ENCODE measurements at places on chromosomes 5 and 9. TPM values are rescaled to one million over a fixed set of nuclear protein-coding genes. Genes with fewer than 3 reads are reported as not detected.

The SLC6A3 gene
- 0.10 TPM for total RNA-seq

The OR1Q1 gene
- total RNA-seq: not detected

The FAM200C gene
- total RNA-seq: 17.0 TPM

The GGTA1 gene
- 6.9 TPM for total RNA-seq

The ADRB2 gene
- total RNA-seq: 20.9 TPM

The OBP2B gene
- total RNA-seq: not detected

The DIRAS2 gene
- total RNA-seq: 1.5 TPM

The RASEF gene
- 5.5 TPM for total RNA-seq

The FGD3 gene
- total RNA-seq: 7.1 TPM
